Stimulated activated CD4-positive, alpha-beta T cell treated with anti-CD3 and anti-CD28 coated beads, TNF-alpha, amount 100 ng/mL, for 4 hours (primary cell): ENCODE measurements at places on chromosomes 4 and X.
A peak's percentile ranks its signal among the peaks of the same experiment; 100 is the strongest.

DNA sequence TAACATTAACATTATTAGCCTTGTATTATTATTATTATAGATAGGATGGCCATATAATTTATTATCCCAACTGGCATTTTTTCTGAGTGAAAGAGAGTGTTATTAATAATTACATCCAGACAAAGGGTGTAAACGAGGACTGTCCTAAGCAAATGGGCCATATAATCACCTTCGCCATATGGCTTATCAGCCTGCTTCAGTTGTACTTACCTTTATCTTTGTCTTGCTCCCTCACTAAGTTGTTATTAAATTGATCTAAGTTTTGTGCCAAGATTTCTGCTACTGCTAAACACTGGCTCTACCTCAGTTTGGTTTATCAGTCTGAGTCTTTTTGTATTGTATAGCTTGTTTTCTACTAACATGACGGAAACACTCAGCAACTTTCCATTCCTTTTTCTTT, 76.9 kb downstream of the STIM2 start:
- no peak for DNase-seq

- DNase-seq, result no peak
These were observed 4.6 kb downstream of the RAB33A start for GRCh38 chrX:130176354-130176776.

GRCh38 chrX:34580069-34580468, 77.0 kb downstream of the TMEM47 start:
- DNase-seq, result no peak

- no peak for DNase-seq
These were observed 35.2 kb downstream of the SLC10A7 start for GRCh38 chr4:146486565-146486964.

DNA sequence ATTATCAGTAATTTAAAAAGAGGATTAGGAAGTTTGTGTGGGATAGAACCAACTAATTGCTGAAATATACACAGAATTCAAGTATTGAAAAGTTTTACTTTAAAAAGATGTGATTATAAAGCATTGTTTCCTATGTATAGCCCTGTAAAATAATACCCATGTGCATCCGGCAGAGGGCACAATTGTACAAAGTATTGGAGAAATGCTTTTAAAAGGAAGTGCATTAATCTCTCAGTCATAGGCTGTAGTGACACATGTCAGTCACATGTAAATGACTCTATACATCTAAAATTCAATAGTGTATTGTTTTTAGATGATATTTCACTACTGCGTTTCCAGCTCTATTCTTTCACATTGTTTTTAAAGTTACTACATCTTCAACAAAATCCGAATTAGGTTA, 9.7 kb upstream of the GEMIN8 start:
- DNase-seq, result peak; percentile 13
